ENCODE measurements at places on chromosomes 3 and 15.

DNA sequence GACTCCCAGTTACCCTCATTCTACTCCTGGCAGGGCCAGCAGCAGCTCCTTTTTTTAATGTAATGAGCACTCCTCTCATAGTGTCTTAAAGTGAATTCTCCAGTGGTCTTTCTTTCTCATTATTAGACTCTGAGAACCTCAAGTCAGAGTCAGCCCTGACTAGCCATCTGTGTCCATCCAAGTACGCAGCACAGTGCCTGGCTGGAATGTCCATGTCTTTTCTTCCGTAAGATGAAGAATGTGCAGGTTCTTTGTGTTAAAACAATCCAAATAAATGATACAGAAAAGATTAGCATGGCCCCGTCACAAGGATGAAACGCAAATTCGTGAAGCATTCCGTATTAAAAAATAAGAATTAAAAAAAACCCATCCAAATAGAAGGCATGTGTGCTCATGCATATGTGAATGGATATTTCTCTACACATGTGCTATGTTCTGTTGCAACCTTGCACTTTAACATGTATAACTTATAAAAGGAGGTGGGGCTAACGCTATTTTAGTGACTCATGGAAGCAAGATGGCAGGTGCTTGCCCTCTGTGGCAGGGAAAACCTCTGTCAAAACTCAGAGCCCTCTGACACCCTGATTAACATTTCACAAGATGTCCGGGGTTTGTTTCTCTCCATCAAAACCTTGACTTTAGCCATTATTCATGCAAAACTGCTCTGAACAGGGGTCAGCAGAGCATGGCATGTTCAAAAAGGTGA lies 170.7 kb upstream of the TOPAZ1 start:
- DNase-seq, result no peak

GRCh38 chr15:34106423-34106822 lies 4.5 kb downstream of the PGBD4 start:
- DNase-seq, result no peak

- no peak for DNase-seq
Measured at GRCh38 chr15:69780374-69780773, 317.3 kb downstream of the TLE3 start.

DNA sequence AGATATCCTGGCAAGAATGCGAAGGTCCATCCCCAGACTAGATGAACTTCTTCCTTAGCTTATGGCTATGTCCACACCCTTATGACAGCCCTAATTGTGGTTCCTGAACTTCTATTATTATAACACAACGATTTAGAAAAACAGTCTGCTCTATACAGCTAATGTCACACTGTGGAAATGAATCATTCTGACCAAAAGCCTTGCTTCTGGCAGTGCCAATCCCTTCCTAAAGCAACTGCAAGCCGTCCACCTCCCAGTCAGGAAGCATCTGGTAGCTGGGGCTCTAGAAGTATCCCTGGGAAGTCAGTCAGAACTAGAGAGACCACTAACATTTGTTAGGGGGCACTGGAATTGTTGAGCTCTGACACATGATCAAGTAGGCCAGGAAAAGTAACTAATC lies 45.0 kb downstream of the MYO5A start:
- no peak for DNase-seq

DNA sequence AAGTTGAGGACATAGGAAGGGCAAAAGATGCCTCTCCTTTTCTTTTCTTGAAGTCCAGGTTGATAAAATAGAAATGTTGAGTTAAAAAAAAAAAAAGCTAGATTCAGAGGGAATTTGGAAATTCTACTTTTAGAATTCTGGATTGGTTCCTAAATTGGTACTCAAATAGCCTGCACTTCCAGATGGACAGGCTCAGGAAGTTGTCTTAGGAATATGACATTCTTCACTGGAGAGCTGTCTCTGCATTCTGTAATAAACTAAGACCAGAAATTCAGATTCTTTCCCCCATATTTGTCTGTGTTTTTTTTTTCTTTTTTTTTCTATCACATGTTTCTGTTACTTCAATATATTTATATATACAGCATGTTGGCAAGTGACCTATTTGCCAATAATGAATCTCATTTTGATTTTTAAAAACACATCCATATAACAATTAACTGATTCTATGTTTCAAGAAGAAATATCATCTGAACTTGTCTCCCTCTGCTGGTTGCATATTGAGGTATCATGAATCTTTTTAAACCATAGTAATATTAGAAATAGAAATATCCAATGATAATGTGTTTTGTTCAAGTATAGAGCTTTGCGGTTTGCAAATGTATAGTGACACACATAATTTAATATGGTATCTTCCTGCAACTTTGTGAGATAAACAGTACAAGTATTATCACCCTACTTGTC lies 8.5 kb upstream of the LSAMP start:
- DNase-seq, result no peak

DNA sequence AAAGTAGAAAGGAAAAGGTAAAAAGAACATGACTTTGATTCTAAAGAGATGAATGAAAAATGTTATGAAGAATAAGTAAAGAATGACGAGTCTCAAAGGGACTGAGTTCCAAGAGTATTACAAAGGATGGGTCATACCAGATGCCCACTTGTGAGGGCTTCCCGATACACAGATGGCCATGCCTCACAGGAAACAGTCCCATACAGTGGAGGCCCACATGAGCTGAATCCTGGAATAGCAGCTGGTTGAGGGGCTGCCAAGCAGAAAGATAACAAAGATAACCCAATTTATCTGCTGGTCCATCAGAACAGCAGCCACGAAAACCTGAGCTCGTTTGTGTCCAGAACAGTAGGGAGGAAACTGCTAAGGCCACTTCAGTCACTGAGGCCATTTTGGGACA lies 3.7 kb downstream of the SSR3 start:
- no peak for DNase-seq

DNA sequence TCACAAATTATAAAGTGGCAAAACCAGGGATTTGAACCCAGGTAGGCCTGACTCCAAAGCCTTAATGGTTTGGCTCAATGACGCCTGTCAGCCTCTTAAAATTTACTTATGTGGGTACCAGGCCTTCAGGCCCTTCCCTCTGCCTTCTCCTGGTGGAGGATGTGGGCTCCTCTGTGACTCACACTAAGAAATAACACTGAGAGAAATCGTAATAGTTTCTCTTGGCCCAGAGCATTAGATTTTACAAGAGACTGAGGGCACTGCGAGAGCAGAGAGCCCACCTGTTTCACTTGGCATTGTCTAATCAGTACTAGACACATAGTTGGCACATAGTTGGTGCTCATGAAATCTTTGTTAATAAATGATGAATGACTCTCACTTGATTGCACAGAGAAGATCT lies 505.2 kb downstream of the SHQ1 start:
- DNase-seq, result no peak

- DNase-seq, result no peak
Measured at GRCh38 chr3:157487339-157487738, 15.9 kb downstream of the VEPH1 start.

GRCh38 chr15:36301947-36302346 lies 277.5 kb upstream of the CDIN1 start:
- DNase-seq, result no peak

GRCh38 chr3:187743195-187744141 lies 1.8 kb downstream of the BCL6 start:
- peak; percentile 23 for DNase-seq

GRCh38 chr3:108552267-108553159 lies 36.7 kb downstream of the CIP2A start:
- DNase-seq, result peak; percentile 60

DNA sequence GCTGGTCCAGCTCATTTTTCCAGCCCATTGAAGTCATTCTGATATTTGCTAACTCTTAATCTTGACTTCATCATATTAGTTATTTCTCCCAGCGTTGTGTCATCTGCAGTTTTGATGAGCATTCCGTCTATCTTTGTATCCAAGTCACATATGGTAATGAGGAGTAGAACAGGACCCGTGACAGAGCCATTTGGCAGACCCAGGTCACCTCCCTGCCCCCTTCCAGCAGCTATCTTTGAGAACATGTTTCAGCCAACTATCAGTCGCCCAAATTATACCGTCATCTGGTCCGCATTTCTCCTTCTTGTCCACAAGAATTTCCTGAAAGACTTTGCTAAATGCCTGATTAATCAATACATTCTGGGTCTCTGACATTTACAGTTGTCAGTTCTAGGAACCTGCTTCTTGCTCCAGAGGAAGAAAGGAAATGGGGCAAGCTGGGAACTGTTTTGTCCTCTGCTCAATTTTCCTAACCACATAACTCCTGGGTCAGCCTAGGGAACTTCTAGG lies 347.1 kb upstream of the NR2E3 start:
- DNase-seq, result no peak

DNA sequence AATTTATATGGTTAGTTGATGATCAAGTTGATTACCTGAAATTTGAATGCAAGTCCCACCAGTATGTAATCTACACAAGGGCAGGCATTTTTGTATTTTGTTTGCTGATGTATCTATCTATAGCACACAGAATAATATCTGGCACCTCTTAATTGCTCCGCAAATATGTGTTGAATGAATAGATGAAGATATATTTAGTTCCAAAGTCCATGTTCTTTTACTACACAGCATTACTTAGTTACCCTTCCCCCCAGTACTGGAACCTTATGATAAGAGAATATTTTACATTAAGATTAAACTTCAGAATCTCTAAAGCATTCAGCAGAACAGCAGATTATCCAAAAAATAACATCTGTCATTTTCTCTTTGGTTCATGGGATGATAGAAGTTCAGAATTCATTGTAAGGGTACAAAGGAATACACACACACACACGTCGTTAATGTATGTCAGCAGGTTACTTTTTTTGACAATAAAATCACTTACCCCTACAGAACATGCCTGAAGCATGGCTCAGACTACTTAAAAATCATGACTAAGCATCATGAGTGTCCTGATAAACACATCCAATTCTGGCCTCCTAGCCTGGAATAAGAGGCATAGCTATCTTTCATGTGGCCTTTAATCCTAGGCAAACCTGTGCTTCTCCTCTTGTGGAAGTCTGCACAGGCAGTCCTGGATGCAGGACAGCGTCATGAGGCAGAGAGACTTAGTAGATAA lies 148.9 kb upstream of the TBC1D5 start:
- DNase-seq, result no peak

DNA sequence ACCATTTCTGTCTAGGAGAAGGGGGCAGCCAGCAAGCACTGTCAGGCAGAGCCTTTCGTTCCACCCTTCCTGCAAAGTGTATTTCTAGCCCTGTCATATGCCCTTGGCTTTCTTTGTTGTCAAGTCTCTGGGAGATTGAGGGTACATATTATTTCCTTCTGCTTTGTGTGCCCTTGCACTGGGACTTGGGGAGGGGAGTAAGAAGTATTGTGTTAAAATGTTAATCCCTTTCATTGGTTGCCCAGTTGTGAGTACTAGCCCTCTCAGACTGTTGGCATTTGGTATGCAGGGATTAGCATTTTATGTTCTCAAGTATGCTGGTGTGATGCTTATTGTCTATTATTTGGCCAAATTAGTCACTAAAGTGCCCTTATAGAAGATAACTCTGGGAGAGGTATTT lies 63.9 kb downstream of the RBM6 start:
- no peak for DNase-seq

GRCh38 chr3:179107617-179108016 lies 36.0 kb upstream of the ZMAT3 start:
- no peak for DNase-seq

- no peak for DNase-seq
Measured at GRCh38 chr15:48940508-48940907, 23.2 kb downstream of the SHC4 start.

DNA sequence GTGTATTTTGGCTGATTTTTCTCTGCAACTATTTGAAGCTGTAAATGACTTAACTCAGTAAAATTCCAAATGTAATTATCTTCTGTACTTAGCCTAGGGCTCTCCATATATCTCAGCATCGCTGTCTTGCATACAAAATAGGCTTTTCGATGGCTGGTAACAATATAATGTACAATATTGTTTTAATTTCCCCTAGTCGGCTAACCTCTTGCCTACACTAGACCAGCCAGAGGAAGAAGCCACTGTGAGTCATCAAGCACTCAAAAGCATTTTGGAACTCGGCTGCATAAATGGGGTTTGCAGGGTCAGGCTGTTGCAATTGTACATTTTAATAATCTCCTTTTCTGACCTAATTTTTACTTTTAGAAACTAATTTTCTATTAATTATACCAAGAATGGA lies 583.8 kb downstream of the FOXP1 start:
- DNase-seq, result no peak

DNA sequence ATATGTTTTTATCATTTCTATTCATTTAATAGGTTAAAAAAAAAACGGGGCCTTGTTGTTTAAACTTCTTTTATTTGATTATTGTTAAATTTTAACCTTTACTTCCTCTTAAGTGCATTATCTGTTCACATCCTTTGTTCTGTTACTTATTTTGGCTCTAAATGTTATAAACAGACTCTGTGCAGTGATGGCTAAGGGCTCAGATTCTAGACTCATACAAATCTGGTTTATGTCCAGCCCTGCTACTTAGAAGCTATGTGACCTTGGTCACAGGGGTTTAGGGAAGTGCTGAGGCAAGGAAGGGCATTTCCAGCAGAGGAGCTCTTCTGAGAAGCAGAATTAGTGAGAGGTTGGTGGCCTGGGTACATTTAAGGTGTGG lies 55.3 kb upstream of the VILL start:
- no peak for DNase-seq

GRCh38 chr15:39310633-39311032 lies 270.2 kb upstream of the THBS1 start:
- no peak for DNase-seq
